A673 (cell line): ENCODE measurements at places on chromosomes 5 and 9. TPM values are rescaled to one million over a fixed set of nuclear protein-coding genes. Genes with fewer than 3 reads are reported as not detected.

- no peaks in the 10 kb centered on the region for H3K27me3 ChIP-seq
- H3K27ac ChIP-seq = no peak overlapping the region
- H3K4me3 ChIP-seq = no peak overlapping the region
- H3K4me1 ChIP-seq = peaks cover 9% of the 10 kb centered on the region
Observed at GRCh38 chr5:96453394-96453793, 20.3 kb upstream of the PCSK1 start.

GRCh38 chr9:8604201-8604600 is 804.6 kb upstream of the DMAC1 start:
- H3K4me1 ChIP-seq = no peaks in the 10 kb centered on the region
- H3K27me3 ChIP-seq = no peaks in the 10 kb centered on the region
- no peaks in the 10 kb centered on the region for H3K36me3 ChIP-seq
- no peak for DNase-seq

- no peaks in the 10 kb centered on the region for H3K27me3 ChIP-seq
- no peak overlapping the region for H3K27ac ChIP-seq
- no peak overlapping the region for H3K4me3 ChIP-seq
- no peaks in the 10 kb centered on the region for H3K36me3 ChIP-seq
- H3K4me1 ChIP-seq = no peaks in the 10 kb centered on the region
Observed at GRCh38 chr9:1939926-1940368, 75.2 kb upstream of the SMARCA2 start.

Gene SLC4A9
- total RNA-seq = 0.26 TPM in 1 of 2 replicates, not detected in the other

GRCh38 chr5:28822071-28822470 is 1783.7 kb upstream of the CDH9 start:
- H3K4me3 ChIP-seq = no peak overlapping the region
- no peaks in the 10 kb centered on the region for H3K36me3 ChIP-seq
- no peak overlapping the region for H3K27ac ChIP-seq
- no peaks in the 10 kb centered on the region for H3K27me3 ChIP-seq
- H3K4me1 ChIP-seq = no peaks in the 10 kb centered on the region

Gene TIMD4
- not detected in 2 replicates for total RNA-seq

Gene SAXO1
- not detected in 2 replicates for total RNA-seq

GRCh38 chr5:169029661-169030274 is 271.2 kb downstream of the SLIT3 start:
- no peak overlapping the region for H3K4me3 ChIP-seq
- no peaks in the 10 kb centered on the region for H3K36me3 ChIP-seq
- no peak overlapping the region for H3K27ac ChIP-seq
- DNase-seq = no peak

Gene RALGPS1
- 3.9 and 5.5 TPM in 2 replicates for total RNA-seq

Gene BTNL3
- not detected in 2 replicates for total RNA-seq

DNA sequence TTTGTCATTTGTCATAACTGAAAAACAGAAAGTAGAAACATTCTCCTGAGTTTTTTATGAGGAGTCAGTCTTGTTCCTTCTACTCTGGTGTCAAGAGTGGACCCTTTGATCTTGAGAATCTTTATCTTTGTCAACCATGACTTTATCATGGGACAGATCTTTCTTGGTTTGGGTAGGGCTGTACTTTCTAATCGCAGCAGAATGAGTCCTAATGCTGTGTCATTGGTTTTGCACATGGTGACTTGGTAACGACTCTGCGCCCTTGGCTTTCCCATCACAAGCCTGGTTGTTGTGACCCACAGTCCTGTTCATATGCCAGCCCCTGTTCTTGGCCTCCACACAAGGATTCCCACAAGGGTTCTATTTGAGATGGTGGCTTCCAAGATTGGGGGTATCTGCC is 45.6 kb downstream of the AOPEP start:
- H3K27me3 ChIP-seq = no peaks in the 10 kb centered on the region
- H3K27ac ChIP-seq = no peak overlapping the region
- H3K36me3 ChIP-seq = no peaks in the 10 kb centered on the region
- no peak for DNase-seq

Gene RABEPK
- total RNA-seq = 32.7 and 43.6 TPM in 2 replicates

GRCh38 chr5:91318724-91319123 is 64.4 kb downstream of the ARRDC3 start:
- no peak overlapping the region for H3K4me3 ChIP-seq
- H3K4me1 ChIP-seq = peaks cover 11% of the 10 kb centered on the region
- H3K27me3 ChIP-seq = no peaks in the 10 kb centered on the region
- H3K27ac ChIP-seq = no peak overlapping the region
- DNase-seq = no peak

GRCh38 chr9:78967596-78968217 is 604.1 kb upstream of the TLE4 start:
- no peak overlapping the region for H3K27ac ChIP-seq
- H3K4me3 ChIP-seq = no peak overlapping the region
- H3K4me1 ChIP-seq = no peaks in the 10 kb centered on the region
- no peaks in the 10 kb centered on the region for H3K36me3 ChIP-seq
- no peak for DNase-seq

Gene PRXL2C
- total RNA-seq = 2.4 and 2.6 TPM in 2 replicates

DNA sequence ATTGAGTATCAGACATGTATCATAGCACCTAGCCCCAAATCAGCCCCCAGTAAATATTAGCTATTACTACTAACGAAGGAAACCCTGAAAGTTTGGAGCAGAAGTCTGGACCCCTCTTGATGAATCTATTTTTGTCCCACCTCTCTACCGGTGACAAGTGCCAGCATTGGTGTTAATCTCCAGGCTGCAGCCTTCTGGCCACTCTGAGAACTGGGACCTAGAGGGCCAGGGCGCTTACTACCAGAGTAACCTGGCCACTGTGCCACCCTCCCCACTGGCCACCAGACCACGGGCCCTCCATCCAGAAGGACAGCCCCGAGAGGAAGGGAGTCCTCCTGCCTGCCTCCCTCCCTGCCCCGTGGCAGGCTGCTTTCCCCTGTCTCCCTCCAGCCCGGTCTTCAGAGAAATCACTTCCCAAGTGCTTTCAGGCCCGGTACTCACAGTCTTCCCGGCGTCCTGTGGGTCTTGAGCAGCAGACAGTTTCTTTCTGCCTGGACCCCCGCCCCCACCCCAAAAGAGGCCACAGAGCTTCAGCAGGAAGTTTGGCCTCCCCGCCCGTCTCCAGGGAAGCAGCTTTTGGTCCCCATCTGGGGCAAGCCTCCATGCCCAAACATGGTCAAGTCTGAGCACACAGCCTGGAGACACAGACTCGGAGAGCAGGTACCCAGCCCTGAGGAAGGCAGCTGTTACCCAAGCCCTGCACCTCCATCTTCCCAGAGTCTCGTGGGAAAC is at the start of gene KCNMB1:
TSS of gene KCNMB1 (minus strand) at position 550 of the 732 bp plus-strand sequence. CDS start 3,920 bp downstream, outside the sequence.
- no peaks in the 10 kb centered on the region for H3K27me3 ChIP-seq
- H3K4me3 ChIP-seq = no peak within 1 kb of the TSS
- no peak within 1 kb of the TSS for H3K27ac ChIP-seq
